Osteocyte (in vitro differentiated cells): ENCODE measurements at places on chromosomes 7 and 10. TPM values are rescaled to one million over a fixed set of nuclear protein-coding genes. Genes with fewer than 3 reads are reported as not detected.

DNA sequence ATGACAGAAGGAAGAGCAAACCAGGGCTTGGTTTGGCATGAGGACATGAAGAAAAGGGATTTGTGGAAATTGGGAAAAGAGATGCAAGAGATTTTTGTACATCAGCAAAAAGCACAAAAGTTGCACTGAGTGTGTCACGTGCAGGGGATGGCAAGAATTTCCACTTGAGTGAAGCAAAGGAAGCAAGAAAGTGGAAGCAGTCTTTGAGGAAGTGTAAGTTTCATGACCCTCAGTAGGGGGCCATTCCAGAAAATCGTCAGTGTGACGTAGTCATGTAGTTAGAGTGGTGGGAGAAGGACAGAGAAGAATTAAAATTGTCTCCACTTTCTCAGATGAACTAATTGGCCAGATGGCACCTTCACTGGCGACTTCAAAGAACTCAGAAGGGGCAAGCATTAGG, 123.3 kb upstream of the FZD1 start:
- DNase-seq = no peak
- no peak overlapping the region for H3K27ac ChIP-seq
- H3K36me3 ChIP-seq = no peaks in the 10 kb centered on the region
- H3K27me3 ChIP-seq = no peaks in the 10 kb centered on the region

GRCh38 chr10:99395750-99396445, 34.5 kb downstream of the GOT1 start:
- H3K4me1 ChIP-seq = peaks cover 27% of the 10 kb centered on the region
- peak overlapping the region; percentile 69 for H3K27ac ChIP-seq
- H3K4me3 ChIP-seq = no peak overlapping the region
- no peak for DNase-seq
- H3K36me3 ChIP-seq = peaks cover 17% of the 10 kb centered on the region

DNA sequence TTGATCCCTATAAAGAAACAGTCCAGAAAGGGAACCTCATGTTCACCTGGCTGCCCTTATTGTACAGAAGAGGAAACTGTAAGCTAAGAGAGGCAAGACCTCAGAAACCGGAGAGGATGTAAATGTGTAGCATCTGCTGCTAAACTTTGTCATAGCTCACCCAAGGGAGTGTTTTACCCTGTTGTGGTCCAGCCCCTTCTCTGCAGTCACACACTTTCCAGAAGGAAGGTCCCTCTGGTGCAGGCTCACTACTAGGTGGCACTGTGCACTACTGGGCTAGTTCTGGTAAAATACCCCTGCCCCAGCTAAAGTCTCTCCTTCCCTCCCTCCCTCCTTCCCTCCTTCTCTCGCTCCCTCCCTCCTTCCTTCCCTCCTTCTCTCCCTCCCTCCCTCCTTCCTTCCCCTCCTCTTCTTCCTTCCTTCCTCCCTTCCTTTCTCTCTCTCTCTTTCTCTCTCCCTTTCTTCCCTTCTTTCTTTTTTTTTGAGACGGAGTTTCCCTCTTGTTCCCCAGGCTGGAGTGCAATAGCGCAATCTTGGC, 42.5 kb upstream of the LCOR start:
- no peak overlapping the region for H3K27ac ChIP-seq
- DNase-seq = no peak
- no peak overlapping the region for H3K4me3 ChIP-seq

- H3K4me1 ChIP-seq = no peaks in the 10 kb centered on the region
- H3K27ac ChIP-seq = no peak overlapping the region
- H3K27me3 ChIP-seq = no peaks in the 10 kb centered on the region
- DNase-seq = no peak
- no peak overlapping the region for H3K4me3 ChIP-seq
- no peaks in the 10 kb centered on the region for H3K36me3 ChIP-seq
Observed at GRCh38 chr10:98533746-98534445, 87.2 kb upstream of the HPS1 start.

DNA sequence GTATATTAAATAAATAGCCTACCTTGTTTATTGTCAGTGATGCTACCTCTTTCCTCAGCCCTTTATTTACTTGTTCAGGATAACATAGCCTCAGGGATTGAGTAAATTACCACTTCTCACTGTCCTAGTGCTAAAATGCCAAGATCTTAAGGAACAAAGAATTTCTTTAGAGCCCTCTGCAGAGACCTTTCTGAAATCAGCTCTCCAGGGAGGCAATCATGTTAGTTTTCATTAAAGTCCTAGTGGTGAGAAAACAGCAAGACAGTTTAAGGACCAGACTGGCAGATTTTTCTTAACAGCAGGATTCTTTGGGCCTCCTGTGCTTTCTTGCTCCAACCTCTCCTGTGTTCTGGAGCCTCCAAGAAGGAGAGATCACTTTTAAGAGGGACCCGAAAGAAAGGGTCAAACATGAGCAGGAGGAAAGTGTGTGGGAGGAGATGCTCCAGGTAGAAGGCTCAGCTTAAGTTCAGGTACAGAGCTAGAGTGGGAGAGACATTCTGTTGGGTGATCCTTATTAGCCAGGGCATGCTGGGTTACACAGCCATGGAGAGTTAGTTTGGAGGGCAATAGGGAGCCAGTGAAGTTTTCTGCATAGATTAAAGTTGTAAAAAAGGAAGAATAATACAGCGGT, 1.2 kb upstream of the PLCE1 start:
- no peak for DNase-seq
- H3K4me3 ChIP-seq = peak overlapping the region; percentile 66
- H3K27ac ChIP-seq = peak overlapping the region; percentile 68
- H3K27me3 ChIP-seq = peaks cover 4% of the 10 kb centered on the region
- H3K36me3 ChIP-seq = no peaks in the 10 kb centered on the region

Gene LAMB1
- 952 and 1,014 TPM in 2 replicates for total RNA-seq
